ENCODE measurements at places on chromosomes 4 and X.
A peak's percentile ranks its signal among the peaks of the same experiment; 100 is the strongest.

GRCh38 chr4:121272526-121272925 is 108.3 kb downstream of the QRFPR start:
- no peak for DNase-seq

- DNase-seq = no peak
Measured at GRCh38 chr4:41512596-41512995, 25.4 kb upstream of the LIMCH1 start.

DNA sequence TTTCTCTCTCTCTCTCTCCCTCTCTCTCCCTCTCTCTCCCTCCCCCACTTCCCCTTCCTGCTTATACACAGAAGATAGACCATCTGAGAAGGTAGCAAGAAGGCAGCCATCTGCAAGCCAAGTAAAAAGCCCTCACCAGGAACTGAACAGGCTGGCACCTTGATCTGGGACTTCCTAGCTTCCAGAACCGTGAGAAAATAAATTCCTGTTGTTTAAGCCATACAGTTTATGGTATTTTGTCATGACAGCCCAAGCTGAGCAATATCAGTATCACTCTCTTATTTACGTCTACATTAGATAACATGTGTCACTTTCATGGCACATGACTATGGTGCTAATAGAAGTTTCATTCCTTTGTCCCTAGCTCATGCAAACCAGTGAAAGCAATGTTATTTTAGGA is 581.1 kb downstream of the INPP4B start:
- DNase-seq = no peak

- no peak for DNase-seq
Measured at GRCh38 chr4:184932343-184932742, 85.9 kb upstream of the HELT start.

GRCh38 chr4:185535612-185536410 is 504 bp upstream of the PDLIM3 start:
- DNase-seq = no peak

GRCh38 chr4:158670975-158671664 is 567 bp downstream of the C4orf46 start:
- DNase-seq = peak; percentile 91

- DNase-seq = no peak
Measured at GRCh38 chr4:1194010-1194900, 21.9 kb upstream of the SPON2 start.

- no peak for DNase-seq
Measured at GRCh38 chrX:153495362-153495751, 577 bp downstream of the BGN start.

- DNase-seq = no peak
Measured at GRCh38 chr4:169071747-169072146, 61.7 kb upstream of the CBR4 start.

- DNase-seq = no peak
Measured at GRCh38 chr4:182141061-182141460, 102.1 kb upstream of the TENM3 start.

DNA sequence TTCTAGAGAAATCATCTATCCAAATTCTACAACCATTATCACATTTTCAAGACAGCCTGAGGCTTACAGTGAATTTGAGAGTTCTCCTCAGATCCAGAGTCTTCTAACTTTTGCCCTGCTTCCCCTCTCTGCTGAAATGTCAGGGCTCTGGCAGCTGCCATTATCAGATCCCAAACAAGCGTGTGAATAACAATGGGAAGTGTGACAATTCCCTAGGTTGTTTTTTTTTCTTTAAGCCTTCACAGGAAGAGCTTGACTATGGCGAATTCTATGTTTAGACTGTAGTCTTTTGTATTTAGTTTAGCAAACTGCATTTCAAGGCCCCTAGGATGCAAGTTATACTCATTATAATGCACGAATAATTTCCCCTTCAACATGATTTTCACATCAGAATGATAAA is 61.3 kb upstream of the KDR start:
- DNase-seq = no peak

DNA sequence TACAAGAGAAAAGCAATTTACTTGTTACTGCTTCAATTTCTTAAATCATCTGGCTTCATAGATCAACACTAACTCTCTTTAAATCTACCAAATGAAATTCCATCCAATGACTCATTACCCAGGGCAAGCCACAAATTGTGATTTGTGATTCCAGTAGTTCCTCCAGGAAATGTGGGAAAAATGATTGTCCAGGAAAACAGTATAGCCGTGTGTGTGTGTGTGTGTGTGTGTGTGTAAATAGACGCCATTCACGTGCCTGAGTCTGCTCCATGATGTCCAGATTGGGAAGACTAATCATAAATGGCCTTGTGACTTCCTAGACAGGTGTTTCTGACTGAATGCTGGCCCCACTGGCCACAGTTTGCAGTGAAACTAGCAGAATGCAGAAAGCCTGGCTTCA is 121.3 kb downstream of the HS6ST2 start:
- DNase-seq = no peak

DNA sequence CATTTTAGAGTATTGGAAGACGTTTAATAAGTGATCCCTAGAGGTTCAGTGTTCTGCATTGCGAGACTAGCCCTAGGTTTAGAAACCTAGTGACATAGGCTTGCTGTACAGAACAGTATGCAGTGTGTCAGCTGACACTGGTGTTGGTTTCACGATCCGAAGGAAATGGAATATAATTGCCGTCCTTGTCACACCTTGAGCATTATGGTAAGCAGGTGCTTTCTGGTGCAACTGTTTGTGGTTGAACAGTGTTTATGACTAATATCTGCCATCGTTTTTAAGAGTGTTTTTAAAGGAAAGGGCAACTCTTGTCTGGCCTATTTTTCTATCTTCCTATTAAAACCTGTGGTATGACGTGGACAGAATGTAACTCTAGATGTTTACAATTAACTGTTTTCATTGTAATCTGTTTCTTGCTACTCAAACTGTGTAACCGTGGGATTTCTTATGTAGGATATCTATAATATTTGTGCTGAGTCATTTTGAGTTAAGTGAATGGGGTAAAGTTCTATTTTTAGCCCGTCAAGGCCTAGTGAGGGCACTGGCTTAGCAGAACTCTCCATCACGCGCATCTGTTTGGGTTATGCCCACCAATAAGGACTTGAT is 53.8 kb upstream of the TBC1D14 start:
- no peak for DNase-seq

DNA sequence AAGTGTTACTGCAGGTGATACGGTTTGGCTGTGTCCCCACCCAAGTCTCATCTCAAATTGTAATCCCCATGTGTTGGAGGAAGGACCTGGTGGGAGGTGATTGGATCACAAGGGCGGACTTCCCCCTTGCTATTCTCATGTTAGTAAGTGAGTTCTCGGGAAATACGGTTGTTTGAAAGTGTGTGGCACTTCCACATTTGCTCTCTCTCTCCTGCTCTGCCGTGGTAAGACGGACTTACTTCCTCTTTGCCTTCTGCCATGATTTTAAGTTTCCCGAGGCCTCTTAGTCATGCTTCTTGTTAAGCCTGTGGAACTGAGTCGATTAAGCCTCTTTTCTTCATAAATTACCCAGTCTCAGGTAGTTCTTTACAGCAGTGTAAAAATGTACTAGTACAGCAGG is 65.2 kb upstream of the SLC7A11 start:
- DNase-seq = no peak

GRCh38 chr4:87365348-87365747 is 25.6 kb downstream of the HSD17B11 start:
- DNase-seq = no peak
